CD4-positive, alpha-beta T cell treated with Interleukin-2 at 100 ng/mL for 4 hours (primary cell): ENCODE measurements at places on chromosomes 11 and 22.

- DNase-seq = no peak
Measured at GRCh38 chr11:109140857-109141515, 281.0 kb upstream of the C11orf87 start.

GRCh38 chr11:86041975-86042378 lies 26.9 kb downstream of the PICALM start:
- DNase-seq = peak; percentile 85

GRCh38 chr22:46929046-46929709 lies 166.7 kb downstream of the TBC1D22A start:
- no peak for DNase-seq

- DNase-seq = no peak
Measured at GRCh38 chr11:10625281-10625981, 57.0 kb upstream of the LYVE1 start.

- no peak for DNase-seq
Measured at GRCh38 chr11:65870706-65871681, 1.6 kb downstream of the EFEMP2 start.

DNA sequence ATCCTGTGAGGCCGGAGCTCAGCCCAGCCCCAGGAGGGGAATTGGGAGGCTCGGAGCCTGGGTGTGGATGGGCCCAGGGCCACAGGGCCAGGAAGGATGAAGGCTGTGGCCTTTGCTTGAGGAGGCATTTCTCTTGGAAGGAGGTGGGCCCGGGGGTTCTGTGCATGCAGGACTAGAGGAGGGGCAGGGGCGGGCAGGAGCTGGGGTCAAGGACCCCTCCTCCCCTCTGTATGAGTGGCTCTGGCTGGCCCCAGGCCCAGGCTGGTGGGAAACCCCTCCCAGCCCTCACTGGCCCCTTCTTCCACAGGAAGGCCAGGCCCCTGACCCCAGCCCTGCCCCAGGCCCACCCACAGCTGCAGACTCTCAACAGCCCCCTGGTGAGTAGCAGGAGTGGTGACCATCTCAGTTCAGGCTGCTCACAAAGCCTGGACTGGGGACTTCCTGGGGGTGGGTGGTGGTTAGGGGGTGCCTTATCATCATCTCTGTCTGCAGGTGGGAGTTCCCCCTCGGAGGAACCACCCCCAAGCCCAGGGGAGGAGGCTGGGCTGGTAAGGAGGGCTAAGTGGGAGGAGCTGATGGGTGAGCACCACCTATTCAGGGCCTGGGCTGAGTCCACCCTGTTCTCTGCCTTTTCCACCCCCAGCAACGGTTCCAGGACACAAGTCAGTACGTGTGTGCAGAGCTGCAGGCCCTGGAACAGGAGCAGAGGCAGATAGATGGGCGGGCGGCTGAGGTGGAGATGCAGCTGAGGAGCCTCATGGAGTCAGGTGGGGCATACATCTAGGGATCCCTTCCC lies 6.0 kb downstream of the KCNK7 start:
- DNase-seq = peak; percentile 39
